ENCODE measurements at places on chromosomes 12 and 14. TPM values are rescaled to one million over a fixed set of nuclear protein-coding genes. Genes with fewer than 3 reads are reported as not detected.

TAS2R30 gene
- 1.4 TPM for total RNA-seq

KRT6C gene
- total RNA-seq: not detected

WDHD1 gene
- total RNA-seq: 22.6 TPM

CARMIL3 gene
- total RNA-seq: 0.29 TPM

CFAP73 gene
- total RNA-seq: 0.20 TPM

CYP27B1 gene
- total RNA-seq: 0.80 TPM

KLHDC1 gene
- 0.94 TPM for total RNA-seq

DNA sequence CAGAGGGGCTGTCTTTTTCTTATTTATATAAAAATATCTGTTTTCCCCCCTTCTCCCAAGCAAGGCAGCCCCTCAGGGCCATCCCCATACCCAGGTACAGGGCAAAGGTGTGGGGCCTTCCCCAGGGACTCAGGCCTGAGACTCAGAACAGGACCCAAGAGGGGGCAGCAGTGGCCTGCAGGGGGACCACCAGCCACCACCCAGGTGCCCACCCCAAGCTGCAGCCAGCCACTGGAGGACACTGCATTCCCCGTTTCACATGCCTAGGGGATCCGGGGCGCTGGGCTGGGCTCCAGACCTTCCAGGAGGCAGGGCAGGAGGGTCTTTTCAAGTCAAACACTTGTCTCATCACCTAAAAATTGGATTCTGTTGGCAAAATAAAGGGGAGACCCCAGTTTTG is 83.3 kb downstream of the SCARB1 start:
- DNase-seq: no peak

DNA sequence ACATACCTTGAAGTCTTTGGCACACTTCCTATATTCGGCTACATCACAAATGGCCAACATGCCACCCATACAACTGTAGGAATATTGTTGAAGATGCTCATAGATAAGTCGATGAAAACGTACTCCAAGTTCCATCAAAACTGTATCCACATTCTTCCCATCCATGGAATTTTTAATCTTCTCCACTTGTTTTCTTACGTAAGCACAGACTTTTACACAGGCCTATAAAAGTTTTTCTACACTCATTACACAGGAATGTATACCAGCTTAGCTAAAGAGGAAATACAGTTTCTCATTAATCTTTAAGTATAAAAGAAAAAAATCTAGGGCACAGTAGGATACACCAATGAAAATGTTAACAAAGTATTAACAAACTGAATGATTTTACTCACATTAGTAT is 59.1 kb downstream of the EXOC5 start:
- no peak for DNase-seq

DNA sequence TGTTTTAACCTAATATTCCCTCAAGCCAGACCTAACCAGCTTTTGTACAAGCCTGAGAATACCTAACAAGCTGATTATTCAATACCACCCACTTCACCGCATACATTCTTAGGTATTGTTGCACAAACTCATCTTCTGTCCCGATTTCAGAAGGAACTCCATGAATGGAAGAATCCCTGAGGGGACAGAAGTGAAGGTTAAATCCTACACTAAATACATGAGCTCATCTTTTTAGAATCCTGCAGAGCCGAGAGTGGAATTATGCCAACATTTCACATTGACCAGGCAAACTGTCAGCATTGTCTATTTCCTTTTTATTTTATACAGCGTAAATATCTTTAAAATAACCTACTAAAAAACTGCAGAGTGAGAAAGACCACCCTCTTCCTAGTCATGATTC is 140.7 kb upstream of the PRICKLE1 start:
- DNase-seq: no peak

DNA sequence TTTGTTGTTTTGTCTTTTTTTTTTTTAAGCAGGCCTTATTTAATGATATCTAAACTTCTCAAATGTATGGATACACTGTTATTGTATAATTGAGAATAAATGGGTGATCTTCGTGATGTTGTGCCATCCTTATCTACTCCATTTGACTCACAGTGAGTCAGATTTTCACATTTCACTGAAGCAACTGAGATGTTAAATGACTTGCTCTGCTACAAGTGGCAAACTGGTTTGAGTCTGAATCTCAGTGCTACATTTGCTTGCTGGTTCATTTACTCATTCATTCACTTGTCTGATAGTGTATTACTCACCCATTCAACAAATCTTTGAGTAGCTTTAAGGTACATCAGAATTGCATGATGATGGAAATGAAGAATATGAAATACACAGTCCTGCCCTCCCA is 2.6 kb downstream of the KIAA0586 start:
- DNase-seq: no peak

- no peak for DNase-seq
Measured at GRCh38 chr12:82966001-82966559, 279.4 kb downstream of the TMTC2 start.

- no peak for DNase-seq
Measured at GRCh38 chr14:51219473-51220448, 20.3 kb upstream of the TMX1 start.

GRCh38 chr12:19665121-19665900 is 226.0 kb downstream of the AEBP2 start:
- DNase-seq: no peak

DNA sequence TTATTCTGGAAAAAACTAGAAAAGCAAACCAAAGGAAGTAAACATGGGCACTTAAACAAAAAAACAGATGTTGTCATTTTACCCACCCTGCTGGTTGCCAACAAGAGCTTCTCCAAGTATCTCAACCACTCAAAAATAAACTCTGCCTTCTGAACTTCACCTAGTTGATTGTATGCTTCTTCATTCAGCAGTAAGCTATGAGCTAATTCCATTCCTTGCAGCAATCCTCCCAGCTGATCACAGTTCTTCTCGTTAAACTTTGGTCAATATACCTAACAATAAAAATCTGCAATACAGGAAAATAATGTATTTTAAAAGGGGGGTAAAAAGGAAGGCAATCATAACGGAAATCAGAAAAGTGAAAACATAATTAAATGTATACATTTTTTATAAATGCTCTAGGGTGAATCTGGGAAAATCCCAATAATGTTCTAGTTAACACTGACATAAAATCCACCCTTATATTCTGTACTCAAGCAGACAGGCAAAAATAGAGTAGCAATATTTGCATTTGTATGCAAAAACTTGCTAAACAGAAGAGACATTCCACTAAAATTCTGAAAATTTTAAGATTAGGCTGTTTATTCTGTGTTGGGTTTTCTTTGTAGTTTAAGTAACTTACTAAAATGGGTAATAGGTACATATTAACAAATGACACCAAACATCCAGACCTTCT is 17.4 kb downstream of the HEATR5A start:
- no peak for DNase-seq

- no peak for DNase-seq
Measured at GRCh38 chr14:72737560-72737943, 156.3 kb downstream of the DPF3 start.

DNA sequence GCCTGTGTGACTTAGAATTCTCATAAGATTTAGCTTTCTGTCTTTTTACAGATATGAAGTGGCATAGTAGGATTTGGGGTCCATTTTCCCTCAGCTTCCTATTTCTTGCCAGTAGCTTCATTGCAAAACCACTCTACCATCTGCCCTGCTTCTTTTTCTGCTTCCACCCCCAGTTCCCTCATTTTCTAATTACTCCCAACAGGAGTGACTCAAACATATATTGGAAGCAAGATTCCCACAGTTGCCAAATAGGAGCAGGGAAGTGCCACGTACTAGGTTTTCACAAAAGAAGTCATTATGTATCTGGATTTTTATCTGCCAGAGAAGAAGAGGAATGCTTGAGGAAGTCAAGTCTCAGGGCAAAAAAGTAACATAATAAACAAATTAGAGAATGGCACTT is 64.1 kb downstream of the ANO4 start:
- DNase-seq: no peak

DNA sequence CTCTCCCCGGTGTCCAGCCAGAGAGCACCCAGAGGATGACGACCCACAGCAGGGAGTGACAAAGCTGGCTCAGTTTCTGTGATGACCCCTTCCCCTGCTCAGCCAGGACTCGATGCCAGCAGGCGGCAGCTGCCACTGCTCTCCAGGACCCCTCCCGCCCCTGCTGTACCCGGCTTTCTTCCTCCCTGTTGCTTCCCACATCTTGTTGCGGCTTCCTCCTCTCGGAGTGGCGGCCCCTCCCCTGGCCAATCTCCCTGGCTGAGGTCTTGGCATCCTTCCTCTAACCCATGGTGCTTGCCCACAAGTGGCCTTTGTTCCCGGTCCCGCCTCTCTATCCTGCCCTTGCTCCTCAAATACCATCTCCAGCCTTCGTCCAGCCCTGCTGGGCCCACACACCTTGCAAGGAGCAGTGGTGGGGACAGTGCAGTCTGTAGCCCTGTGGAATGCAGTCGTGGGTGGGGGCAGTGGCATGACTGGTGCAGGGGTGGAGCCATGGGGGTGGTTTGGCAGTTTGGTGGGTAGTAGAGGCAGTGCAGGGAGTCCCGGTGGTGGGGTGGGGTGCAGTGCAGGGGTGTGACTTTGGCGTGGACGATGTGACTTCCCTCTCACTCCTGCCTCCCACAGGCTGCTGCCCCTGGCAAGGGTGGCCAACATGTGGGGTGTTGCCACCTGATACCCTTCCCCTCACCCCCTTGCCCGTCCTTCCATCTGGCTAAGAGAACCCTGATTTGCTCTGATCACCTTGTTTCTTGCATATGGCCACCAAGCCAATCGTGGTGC is 16.3 kb upstream of the BEGAIN start:
- no peak for DNase-seq

- no peak for DNase-seq
Measured at GRCh38 chr12:74963867-74964331, 245.7 kb downstream of the KCNC2 start.

- DNase-seq: no peak
Measured at GRCh38 chr12:22635812-22636211, 10.8 kb downstream of the ETNK1 start.

- DNase-seq: no peak
Measured at GRCh38 chr12:13218641-13219040, 22.1 kb downstream of the EMP1 start.

- DNase-seq: peak; percentile 63
Measured at GRCh38 chr12:1591034-1591433, 3.3 kb downstream of the FBXL14 start.

DNA sequence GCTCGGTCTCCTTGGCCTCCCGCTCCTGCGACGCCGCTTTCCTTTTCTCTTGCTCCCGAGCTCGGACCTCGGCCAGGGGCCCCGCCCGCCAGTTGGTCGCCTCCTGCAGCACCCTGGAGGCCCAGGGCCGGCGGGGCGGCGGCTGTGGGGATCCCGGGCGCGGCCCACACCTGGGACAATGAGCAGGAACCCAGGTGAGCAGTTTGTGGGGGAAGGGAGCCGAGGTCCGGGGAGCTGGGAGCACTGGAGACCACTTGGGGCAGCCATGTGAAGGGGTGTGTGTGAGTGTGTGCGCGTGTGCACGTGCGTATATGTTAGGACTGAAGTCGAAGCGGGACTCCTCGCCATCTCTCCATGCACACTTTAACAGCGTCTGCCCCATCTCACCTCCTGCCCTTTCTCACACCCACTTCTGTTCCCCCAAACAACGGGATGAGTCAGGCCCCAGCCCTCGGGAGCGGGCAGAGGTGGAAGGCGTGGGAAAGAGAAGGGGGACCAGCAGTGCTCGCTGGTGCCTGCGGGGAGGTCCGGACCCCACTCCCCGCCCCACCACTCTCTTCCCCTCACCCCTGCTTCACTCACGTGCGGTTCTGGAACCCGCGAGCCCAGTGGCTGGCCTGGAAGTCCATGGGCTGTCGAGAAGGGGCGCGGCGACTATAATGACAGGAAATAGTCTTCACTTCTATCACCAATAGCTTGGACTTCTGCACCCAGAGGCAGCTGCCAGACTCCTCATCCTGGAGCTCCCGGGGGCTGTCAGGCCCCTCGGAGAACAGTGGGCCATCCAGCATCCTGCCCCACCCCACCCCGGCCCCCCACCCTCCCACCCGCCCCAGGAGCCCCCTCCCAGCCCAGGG is 450 bp downstream of the DDN start:
- peak; percentile 54 for DNase-seq

DNA sequence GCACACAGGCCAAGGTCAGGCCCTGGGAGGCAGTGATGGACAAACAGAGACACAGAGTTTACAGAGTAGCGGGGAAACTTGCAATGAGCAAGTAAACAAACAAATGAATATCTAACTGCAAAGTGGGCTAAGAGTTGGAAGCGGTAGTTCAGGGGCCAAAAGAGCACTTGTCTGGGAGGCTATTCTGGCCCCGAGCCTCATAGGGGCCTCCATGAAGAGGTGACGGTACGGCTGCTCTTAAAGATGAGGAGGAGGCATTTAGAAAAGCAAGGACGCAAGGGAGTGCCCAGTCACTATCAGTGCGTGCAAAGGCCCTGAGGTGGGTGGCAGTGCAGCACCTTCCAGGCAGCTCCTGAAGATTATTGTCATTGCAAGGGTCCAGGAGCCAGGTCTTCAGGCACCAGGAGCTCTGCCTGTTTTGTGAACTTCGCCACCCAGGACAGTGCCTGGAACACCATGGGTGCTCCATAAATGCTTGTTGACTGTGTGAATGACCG is 4.4 kb upstream of the TMEM119 start:
- DNase-seq: no peak

DNA sequence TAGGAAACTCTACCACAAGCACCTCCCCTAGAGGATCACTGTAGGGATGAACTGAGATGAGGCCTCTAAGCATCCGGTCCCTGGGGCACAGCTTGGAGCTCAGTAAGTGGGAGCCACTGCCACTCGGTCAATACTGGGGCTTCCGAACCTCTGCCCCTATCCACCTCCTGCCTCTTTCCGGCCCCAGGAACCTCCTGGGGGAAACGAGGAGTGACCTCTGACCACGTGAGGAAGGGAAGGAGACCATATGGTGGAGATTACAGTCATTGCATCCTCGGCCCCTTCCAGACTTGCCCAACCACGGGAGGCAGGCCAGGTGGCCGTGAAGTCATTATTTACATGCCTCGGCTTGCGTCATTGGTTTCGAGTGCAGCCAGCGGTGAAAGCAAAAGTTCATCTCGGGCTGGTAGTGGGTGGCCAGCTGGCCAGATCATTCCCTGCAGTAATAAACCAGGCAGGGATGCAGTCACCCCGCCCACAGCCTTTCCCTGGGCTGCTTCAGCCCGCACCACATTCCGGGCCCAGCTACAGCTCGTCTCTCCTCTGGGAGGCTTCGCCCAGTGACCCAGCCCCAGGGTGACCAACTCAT is 65.4 kb downstream of the C14orf132 start:
- peak; percentile 79 for DNase-seq

- DNase-seq: no peak
Measured at GRCh38 chr12:110619534-110619953, 5.6 kb downstream of the TCTN1 start.

DNA sequence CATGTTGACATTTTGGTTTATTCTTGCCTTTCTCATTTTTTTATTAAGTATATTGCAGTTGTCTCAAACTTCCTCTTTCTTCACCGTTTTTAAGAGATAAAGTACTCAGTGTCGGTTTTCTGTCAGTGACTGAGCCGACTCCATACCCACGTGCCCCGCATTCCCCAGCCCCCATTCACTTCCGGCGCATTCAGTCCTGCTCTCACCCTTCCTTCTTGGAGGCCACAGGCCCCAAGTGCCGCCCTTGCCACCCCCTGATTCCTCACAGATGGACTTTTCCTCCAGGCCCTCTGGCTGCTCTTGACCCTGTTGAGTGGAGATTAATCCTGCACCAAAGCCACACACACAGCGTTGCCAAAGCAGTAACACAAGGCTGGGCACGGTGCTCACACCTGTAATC is 19.1 kb upstream of the DNAH10 start:
- no peak for DNase-seq

Measured in colonic mucosa (tissue), 4 donors.